H9 (cell line): ENCODE measurements at places on chromosomes 6 and 20.
A peak's percentile ranks its signal among the peaks of the same experiment; 100 is the strongest.

- no peaks in the 10 kb centered on the region for H3K27me3 ChIP-seq
- no peak overlapping the region for H3K27ac ChIP-seq
- DNase-seq = peak; percentile 90
- H3K36me3 ChIP-seq = peaks cover 1% of the 10 kb centered on the region
Observed at GRCh38 chr6:21185861-21186478, 407.6 kb upstream of the SOX4 start.

DNA sequence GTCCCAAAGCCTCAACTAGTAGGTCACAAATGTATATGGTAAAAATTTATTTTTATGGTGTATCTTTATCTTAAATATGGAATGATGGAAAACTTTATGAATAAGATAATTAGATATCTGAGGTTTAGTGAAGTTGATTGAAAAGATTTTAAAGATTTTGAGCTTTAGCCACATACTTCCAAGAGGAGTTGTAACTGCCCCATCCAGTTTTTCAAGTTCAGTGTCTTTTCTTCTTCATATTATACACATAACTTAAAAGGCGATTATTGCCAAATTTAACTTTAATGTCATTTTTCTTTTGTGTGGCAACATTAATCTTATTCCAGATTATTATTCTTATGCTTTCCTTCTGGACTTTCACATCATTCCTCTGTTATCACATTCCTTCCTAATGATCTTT, 266.4 kb downstream of the TINAG start:
- no peaks in the 10 kb centered on the region for H3K36me3 ChIP-seq
- no peak overlapping the region for H3K4me3 ChIP-seq
- H3K27me3 ChIP-seq = no peaks in the 10 kb centered on the region
- no peaks in the 10 kb centered on the region for H3K4me1 ChIP-seq
- no peak overlapping the region for H3K27ac ChIP-seq

- no peak overlapping the region for H3K27ac ChIP-seq
- no peaks in the 10 kb centered on the region for H3K27me3 ChIP-seq
- no peak overlapping the region for H3K4me3 ChIP-seq
- DNase-seq = no peak
Observed at GRCh38 chr6:35585658-35586057, 73.0 kb upstream of the TULP1 start.

DNA sequence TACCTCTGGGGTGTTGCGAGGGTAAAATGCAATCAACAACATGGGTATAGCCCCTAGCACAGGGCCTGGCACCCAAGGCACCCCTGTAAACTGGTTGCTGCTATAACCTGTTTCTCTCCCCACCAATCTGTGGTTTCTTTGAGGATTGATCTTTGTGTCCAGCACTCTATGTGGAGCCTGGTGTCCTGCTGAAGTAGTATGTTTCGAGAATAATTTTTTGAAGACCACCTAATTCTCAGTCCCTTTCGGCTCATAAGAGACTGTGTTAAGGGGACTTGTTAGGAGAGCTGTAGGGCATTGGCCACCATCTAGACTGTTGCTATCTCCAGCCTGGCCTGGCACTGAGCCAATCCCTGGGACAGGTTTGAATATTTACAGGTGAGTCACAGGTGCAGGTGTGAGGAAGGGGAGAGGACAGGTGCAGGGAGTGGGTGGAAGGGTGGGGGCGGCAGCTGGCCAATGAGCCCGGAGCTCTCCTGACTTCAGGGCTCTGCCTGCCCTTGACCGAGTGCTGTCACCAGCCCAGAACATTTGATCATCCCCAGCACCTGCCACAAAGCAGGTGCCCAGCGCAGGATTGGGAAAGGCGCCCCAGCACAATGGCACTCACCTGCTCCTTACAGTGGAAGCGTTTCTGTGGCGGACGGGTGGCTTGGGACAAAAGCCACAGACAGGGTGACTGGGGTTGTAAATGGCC, 8.1 kb upstream of the C20orf144 start:
- no peak overlapping the region for H3K27ac ChIP-seq
- H3K4me1 ChIP-seq = no peaks in the 10 kb centered on the region
- H3K36me3 ChIP-seq = no peaks in the 10 kb centered on the region; the same call in 1 of the 2 replicates
- no peaks in the 10 kb centered on the region for H3K27me3 ChIP-seq
- peak; percentile 77 for DNase-seq

- no peak overlapping the region for H3K4me3 ChIP-seq
- no peaks in the 10 kb centered on the region; the same call in 2 of the 3 replicates for H3K36me3 ChIP-seq
- H3K27me3 ChIP-seq = no peaks in the 10 kb centered on the region
- no peak overlapping the region for H3K27ac ChIP-seq
- no peak for DNase-seq
Observed at GRCh38 chr20:46590443-46590842, 40.0 kb upstream of the OCSTAMP start.

DNA sequence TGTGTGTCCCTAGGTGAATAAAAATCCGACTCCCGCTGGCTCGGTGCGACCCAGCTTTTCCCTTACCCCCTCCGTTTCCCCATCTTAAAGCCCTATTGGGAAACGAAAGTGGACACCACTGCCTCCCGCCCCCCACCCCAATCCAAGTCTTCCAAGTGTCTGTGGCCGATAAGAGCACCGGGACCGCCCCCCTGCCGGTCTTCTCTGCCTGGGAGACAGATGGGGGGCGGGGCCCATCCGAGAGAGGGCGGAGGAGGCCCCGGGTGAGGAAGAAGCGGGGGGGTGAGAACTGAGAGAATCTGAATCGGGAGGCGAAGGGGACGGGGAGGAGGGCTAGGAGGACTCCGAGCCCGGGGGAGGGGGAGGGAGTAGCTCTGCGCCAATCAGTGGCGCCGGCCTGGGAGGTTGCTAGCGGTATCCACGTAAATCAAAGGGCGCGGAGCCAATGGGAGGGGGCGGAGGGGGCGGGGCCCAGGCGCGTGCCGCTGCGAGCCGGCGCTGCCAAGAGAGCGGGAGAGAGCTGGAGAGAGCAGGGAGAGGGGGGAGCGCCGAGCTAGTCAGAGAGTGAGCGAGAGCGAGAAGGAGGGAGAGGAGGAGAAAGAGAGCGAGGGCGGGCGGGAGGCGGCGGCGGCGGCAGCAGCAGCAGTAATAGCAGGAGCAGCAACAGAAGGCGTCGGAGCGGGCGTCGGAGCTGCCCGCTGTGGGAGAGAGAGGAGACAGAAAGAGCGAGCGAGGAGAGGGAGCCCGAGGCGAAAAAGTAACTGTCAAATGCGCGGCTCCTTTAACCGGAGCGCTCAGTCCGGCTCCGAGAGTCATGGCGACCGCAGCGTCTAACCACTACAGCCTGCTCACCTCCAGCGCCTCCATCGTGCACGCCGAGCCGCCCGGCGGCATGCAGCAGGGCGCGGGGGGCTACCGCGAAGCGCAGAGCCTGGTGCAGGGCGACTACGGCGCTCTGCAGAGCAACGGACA, at the start of gene POU3F2:
Gene POU3F2 (plus strand): TSS at position 515 of the 972 bp plus-strand sequence. CDS start 300 bp downstream, at position 815.
- H3K27me3 ChIP-seq = peaks cover 73% of the 10 kb centered on the region
- no peaks in the 10 kb centered on the region for H3K36me3 ChIP-seq
- H3K4me3 ChIP-seq = peak within 1 kb of the TSS; percentile 85

DNA sequence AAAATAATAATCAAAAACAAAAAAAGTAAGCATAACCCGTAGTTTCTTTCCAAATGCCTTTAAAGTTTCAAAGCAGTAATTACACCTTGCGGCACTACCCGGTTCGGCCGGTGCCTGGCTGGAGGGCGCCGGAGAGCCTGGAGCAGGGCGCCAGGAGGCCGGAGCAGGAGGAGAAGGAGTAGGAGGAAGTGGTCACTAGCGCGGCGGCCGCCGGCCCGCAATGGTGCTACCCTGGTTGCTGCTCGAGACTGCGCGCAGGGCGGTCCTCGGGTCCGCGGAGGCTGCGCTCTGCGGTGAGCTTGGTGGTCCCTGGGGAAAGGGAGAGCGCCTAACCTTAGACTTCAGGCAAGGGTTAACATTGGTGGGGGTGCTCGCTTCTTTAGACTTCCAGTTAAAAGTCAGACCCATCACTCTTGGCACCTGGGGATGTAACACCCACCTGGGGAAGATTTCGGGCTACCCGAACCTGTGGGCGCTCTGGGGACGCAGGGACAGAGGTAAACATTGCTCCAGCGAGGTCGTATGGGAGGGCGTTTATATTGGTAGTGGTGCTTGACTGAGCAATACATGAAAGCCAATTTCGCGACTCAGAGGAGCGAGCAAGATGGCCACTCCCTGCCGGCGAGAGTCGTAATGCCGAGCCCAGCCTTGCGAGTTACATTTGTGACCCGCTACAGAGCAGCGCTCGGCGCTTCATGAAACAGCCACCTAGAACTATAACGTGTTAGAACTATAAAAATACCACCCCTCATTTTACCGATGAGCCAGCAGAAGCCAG, 5.8 kb upstream of the USP45 start:
- no peaks in the 10 kb centered on the region; the same call in 1 of the 3 replicates for H3K36me3 ChIP-seq
- peak overlapping the region; percentile 59 for H3K27ac ChIP-seq
- no peaks in the 10 kb centered on the region for H3K27me3 ChIP-seq
- peak overlapping the region; percentile 96 for H3K4me3 ChIP-seq
- DNase-seq = peak; percentile 88
- H3K4me1 ChIP-seq = no peaks in the 10 kb centered on the region

DNA sequence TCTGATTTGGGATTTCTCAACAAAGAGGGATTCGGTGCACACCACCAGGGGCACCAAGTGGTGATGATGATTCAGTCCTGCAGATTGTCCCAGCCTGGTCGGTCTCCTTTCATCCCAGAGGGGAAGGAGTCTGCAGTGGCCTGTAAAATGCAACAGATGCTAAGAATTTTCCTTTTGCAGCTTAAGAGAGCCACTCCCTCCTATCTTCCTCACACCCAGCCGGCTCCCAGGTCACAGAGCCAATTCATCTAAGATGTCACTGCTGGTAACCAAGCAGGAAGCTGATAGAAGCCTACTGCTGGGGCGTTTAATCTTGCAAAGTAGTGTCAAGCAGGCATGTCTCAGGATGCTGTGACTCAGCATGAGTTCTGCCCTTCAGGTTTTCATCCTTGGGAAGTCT, 203.8 kb upstream of the LRFN2 start:
- no peaks in the 10 kb centered on the region for H3K36me3 ChIP-seq
- DNase-seq = peak; percentile 36
- H3K4me3 ChIP-seq = no peak overlapping the region
- no peaks in the 10 kb centered on the region; the same call in 1 of the 2 replicates for H3K4me1 ChIP-seq
- H3K27me3 ChIP-seq = no peaks in the 10 kb centered on the region

- no peaks in the 10 kb centered on the region for H3K27me3 ChIP-seq
- no peak overlapping the region for H3K27ac ChIP-seq
Observed at GRCh38 chr6:118709859-118710350, 58.5 kb upstream of the CEP85L start.

DNA sequence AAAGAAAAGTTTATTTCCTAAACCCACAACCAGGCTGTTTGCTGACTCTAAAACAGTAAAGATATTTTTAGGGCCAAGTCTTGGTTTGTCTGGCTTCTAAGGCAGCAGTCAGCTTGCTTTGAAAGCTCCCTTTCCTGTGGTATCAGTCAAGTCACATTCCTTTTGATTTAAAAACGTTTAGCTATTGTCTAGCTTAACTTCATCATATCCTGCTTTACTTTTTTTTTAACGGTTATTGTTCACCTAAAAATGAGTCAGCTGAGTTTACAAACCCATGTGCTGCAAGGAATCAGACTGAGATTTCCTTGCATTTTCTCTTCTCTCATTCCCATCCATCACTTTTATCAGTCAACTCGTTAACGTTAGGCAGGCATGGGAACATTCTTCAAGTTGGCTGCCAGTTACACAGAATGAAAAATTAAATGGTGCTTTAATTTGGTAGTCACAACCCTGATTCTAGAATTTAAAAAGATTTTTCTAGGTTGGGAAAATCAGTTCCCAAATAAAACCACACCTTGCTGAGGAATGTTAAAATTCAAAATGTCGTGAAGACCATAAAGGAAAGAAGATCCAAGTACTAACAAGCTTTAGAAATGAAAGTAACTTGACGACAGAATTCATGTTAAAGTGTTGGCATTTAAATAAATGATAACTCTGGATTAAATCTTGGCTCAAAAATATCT, 45.9 kb downstream of the ELOVL5 start:
- H3K4me3 ChIP-seq = no peak overlapping the region
- H3K4me1 ChIP-seq = peaks cover 2% of the 10 kb centered on the region; the same call in 1 of the 2 replicates
- H3K36me3 ChIP-seq = peaks cover 14% of the 10 kb centered on the region
- no peak for DNase-seq
- H3K27me3 ChIP-seq = no peaks in the 10 kb centered on the region

GRCh38 chr6:78781001-78781400, 86.3 kb upstream of the IRAK1BP1 start:
- H3K4me1 ChIP-seq = no peaks in the 10 kb centered on the region
- H3K27ac ChIP-seq = no peak overlapping the region
- no peak for DNase-seq
- H3K36me3 ChIP-seq = peaks cover 9% of the 10 kb centered on the region

DNA sequence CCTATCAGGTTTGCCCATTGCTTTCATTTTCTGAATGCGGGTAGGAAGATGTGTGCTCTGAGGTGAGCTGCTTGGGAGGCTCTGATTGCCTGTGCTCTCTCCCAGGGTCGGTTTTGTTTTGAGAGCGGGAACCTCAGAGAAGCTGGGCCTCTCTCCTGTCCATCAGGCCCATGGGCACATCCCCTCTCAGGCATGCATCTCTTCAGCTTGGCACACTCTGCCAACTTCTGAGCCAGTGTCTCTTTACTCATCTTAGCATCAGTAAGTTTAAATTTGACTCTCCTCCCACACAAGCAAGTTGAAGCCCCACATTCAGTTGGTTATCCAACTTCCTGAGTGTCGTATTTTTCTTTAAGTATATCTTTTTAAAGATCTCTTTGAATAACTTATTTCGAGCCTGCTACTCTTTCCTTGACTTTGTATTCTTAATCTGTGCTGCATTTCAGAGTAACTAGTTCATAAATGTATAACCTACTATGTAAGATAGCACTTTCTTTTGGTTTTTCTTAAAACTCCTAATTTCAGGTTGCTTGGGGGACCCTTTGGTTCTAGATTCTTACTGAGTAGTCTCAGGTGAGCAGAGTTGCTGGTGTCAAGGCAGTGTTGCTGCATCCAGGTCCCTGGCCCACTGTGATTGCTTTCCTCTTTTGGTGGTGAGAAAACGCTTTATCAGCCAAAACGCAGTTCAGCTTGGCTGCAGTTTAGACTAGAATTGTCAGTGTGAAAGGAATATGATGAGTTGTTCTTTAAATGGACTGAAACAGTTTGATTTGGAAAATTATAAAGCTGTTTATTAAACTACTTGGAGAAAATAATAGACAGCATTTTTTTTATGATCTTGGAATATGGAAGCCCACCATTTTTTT, 54.8 kb downstream of the SNX9 start:
- no peak overlapping the region for H3K27ac ChIP-seq
- no peak for DNase-seq
- no peaks in the 10 kb centered on the region; the same call in 1 of the 2 replicates for H3K4me1 ChIP-seq
- H3K27me3 ChIP-seq = no peaks in the 10 kb centered on the region

- H3K36me3 ChIP-seq = no peaks in the 10 kb centered on the region
- DNase-seq = no peak
- H3K27ac ChIP-seq = no peak overlapping the region
- no peaks in the 10 kb centered on the region for H3K27me3 ChIP-seq
- no peak overlapping the region for H3K4me3 ChIP-seq
Observed at GRCh38 chr6:154933181-154933827, 61.8 kb upstream of the TIAM2 start.

GRCh38 chr6:131172222-131172621, 37.0 kb downstream of the AKAP7 start:
- H3K36me3 ChIP-seq = no peaks in the 10 kb centered on the region
- DNase-seq = no peak
- no peak overlapping the region for H3K4me3 ChIP-seq
- no peak overlapping the region for H3K27ac ChIP-seq
- no peaks in the 10 kb centered on the region for H3K27me3 ChIP-seq
